ENCODE measurements at places on chromosomes 1 and 21.
A peak's percentile ranks its signal among the peaks of the same experiment; 100 is the strongest.

DNA sequence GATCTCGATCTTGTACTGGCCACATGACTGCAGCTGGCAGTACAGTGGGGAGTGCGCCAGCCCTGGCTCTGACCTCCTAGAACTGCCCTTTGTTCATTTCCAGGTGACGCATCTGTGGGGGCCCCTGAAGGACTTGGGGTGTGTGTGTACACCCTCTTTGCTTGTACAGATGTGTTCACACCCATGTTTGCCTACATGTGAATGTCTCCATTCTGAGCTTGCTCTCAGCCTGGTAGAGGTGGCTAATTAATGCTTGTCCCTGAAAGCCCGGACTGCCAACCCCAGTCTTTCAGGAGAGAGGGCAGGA lies 19.8 kb downstream of the TNFRSF1B start:
- no peak for DNase-seq

GRCh38 chr1:3505161-3505560 lies 50.7 kb downstream of the ARHGEF16 start:
- no peak for DNase-seq

DNA sequence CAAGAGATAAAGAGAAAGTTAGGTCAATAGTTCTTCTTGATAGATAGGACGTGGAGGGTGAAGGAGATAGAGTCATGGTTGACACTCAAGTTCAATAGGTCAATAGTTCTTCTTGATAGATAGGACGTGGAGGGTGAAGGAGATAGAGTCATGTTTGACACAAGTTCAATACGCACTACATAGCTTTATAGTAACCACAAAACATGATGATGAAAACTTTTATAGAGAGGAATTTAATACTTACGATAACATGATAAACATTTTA lies 5.8 kb upstream of the DDX59 start:
- no peak for DNase-seq

DNA sequence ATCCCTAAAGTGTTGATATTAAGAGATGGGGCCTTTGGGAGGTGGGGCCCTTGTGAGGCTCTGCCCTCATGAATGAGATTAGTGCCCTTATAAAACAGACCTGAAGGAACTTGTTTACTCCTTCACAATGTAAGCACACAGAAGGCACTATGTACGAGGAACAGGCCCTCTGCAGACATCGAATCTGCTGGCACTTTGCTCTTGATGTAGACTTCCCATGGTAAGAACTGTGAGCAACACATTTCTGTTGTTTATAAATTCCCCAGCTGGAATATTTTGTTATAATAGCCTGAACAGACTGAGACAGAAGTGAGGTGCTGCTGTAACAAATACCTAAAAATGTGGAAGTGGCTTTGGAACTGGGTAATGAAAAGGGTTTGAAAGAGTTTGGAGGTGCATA lies 193.2 kb downstream of the TGFB2 start:
- DNase-seq = no peak

GRCh38 chr21:18147678-18148077 lies 97.0 kb upstream of the CHODL start:
- DNase-seq = no peak

GRCh38 chr21:39851002-39851618 lies 16.1 kb upstream of the PCP4 start:
- DNase-seq = no peak

GRCh38 chr1:178692564-178693327 lies 32.3 kb upstream of the RALGPS2 start:
- DNase-seq = no peak

DNA sequence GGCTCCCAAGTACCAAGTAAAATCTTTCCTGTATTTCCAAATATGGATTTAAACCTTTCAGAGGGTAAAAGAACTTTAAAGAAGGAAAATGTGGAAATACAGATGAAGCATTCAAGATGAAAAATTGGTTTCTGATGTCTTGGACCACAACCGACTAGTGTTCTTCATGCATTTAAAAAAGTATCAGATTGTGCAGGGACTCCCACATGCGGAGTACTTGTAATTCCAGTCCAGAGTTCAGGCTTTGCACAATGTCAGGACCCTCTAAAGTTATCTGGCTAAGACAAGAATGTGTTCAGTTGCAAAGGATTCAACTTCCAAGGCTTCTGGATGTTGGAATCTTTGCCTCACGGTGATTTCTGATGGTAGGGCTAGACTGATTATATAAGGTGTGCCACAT lies 66.7 kb downstream of the RGL1 start:
- no peak for DNase-seq

GRCh38 chr21:28439251-28439650 lies 553.4 kb downstream of the LTN1 start:
- no peak for DNase-seq

DNA sequence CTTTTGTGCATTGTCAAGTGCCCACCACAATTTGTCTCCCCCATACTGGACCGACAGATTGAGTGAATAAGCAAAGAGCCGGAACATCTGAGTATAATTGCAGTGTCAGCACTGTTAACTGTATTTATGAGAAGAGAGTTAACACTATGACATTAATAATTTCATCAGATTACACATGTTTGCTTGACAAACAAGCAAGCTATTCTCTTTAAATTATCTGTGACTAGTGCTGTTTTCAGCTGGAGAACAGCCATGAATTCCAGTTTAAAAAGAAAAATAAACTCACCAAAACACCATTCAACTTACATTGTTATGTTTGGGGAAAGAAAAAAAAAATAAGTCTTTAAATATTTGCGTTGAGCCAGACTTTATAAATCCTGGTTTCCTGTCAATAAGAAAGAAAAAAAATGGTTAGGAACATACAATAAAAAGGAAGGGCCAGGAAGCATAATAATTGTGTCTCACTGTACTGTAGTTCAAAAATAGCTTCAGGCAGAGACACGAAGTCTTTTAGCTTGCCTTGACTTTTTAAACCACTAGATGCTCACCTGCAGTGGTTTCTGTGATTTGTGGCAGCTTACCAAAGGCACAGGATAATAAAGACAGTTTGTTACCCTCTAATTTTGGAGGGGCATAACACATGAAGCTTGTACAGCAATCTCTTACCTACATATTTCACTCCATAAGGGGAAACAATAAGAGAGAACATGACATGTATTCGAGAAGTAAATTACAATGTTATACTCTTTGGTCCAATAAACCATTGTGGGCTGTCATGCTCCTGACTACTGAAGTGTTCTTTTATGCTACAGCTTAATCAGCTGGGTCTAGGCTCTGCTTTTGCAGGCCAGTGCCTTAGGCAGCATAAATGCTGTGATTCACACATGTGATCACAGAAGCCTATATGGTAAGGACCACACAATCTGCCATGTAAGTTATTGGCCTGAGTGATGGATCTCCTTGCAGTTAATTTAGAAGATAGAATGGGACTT lies 302.0 kb upstream of the ADGRL2 start:
- peak; percentile 47 for DNase-seq

GRCh38 chr1:107533436-107533835 lies 392.6 kb downstream of the NTNG1 start:
- DNase-seq = no peak

DNA sequence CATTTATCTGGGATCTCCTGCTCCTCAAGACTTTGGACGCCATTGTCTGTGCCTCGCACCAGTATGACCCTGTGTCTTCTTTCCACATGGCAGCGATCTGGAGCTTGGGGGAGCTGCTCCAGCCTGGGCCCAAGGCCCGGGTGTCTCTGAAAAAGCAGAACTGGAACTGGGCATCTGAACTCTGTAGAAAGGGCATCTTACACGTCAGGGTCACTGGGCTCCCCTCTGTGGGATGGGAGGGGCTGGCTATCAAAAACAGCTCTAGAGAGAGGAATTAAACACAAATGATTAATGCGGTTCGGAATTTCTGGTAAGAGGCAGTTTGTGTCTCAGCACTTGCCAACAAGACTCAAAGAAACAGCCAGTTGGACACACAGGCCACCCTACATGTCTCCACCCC lies 16.1 kb downstream of the FCRL1 start:
- DNase-seq = no peak

GRCh38 chr21:33443194-33443593 lies 36.6 kb downstream of the TMEM50B start:
- DNase-seq = no peak

- DNase-seq = no peak
These were observed 21.8 kb downstream of the POFUT2 start for GRCh38 chr21:45265721-45266517.

GRCh38 chr1:2952371-2952770 lies 68.9 kb upstream of the ACTRT2 start:
- DNase-seq = no peak

GRCh38 chr1:212291505-212292134 lies 6.4 kb downstream of the PPP2R5A start:
- peak; percentile 80 for DNase-seq

DNA sequence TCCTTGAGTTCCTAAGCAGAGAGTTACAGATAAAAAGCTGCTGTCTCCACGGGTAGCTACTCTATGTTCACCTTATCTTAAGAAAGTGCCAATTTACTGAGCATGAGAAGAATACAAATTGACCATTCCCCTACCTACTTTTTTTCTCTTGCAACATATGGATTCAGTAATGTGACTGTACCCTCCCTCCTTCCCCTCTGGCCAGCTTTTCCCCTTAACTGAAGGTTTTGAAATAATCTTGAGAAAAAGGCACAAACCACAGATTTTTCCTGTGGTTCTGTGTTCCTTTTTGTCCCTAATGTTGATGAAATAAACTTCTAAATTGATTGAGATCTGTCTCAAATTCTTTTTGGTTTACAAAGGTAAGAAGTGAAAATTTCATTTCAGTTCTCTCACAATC lies 2.6 kb upstream of the CD2 start:
- DNase-seq = no peak

DNA sequence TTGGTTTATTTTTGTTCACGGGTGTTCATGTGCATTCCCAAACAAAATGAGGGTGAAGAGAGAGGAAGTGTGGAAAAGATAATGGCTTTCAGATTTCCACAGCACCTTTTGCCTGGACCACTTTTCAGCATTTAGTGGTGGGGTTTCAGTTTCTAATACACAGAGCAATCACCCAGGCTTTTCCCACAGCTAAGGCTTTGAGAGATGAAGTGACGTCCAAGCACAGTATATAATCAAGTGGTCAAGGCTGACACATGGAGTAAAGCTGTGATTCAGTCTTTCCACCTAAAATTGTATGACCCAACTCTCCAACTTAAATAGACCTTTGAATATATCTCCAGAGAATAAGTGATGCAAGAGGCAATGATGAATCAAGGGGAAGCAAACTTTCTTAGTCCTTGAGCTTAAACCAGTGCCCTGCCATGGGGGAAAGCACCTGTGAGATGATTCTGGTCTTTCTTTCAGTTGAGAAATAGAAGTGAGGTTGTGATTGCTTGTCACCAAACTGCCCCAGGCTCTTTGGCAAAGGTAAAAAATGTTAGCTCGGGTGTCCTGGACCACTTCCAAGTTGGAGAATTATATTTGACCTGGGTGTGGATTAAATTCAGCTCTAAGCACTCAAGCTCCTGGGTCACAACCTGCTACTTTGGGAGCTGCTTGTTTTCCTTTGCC lies 2.4 kb upstream of the PIK3R3 start:
- DNase-seq = peak; percentile 44

DNA sequence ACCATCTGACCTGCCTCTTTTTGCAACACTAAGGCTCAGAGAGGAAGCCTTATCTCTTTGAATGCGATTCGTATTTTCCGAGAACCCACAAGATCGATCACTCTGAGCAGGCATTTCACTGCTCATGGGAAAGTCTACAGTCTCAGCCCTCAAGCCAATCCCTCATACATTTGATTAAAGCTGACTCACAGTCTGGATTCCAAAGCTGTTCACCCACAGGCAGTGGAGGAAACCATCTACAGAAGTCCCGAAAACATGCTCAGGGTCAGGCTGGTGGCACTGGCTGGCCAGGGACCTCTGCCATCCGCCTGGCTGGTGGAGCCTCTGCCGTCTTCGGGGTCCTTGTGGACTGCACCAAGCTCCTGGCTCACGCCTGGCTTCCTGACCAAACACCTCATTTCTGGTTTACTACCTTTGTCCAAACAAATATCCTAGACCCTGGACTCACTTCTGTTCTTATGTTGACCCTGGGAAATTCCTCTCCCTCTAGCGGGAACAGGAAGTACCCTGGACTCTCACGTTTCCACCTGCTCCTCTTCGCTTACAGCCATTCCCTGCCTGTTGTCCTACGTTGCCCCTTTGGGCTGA lies 650.0 kb downstream of the SMYD3 start:
- no peak for DNase-seq

GRCh38 chr1:87094238-87094637 lies 179.8 kb downstream of the HS2ST1 start:
- no peak for DNase-seq

- DNase-seq = no peak
These were observed 490.1 kb upstream of the LRRC7 start for GRCh38 chr1:69077633-69078032.

GRCh38 chr1:175000697-175001187 lies 995 bp downstream of the CACYBP start:
- DNase-seq = no peak

- no peak for DNase-seq
These were observed 18.7 kb upstream of the SYT2 start for GRCh38 chr1:202728951-202729350.

- no peak for DNase-seq
These were observed 150.4 kb downstream of the OMA1 start for GRCh38 chr1:58396150-58396549.

- no peak for DNase-seq
These were observed 49.0 kb downstream of the SIM2 start for GRCh38 chr21:36747815-36748383.

DNA sequence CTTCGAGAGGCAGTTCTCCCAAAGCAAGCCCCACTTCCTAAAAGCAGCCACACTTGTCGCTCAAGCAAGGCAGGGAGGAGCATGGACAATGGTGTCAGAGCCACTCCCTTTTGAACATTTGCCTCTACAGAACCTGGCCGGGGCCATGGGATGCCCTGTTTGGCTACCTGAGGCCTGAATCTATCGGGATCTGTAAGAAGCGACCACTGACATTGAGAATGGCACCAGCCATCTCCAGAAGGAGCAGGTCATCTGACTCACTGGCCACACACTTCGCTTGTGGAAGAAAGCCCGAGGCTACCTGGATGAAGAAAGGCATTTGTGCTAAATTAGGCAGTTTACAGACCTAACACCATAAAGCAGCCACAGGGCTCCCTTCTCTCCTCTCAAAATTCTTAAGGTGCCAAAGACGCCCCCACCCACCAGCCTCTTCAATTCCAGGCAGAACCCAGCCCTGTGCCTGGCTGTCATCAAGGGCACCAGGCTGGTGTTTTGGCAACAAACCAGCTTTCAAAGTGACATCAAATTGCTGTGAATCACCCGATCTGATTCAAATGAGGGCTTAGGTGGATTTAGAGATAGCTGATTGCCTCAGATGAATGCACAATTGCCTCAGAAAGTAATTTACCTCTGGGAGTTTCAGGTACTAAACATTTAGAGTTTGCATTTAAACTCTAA lies 104.8 kb downstream of the ETS2 start:
- peak; percentile 39 for DNase-seq

DNA sequence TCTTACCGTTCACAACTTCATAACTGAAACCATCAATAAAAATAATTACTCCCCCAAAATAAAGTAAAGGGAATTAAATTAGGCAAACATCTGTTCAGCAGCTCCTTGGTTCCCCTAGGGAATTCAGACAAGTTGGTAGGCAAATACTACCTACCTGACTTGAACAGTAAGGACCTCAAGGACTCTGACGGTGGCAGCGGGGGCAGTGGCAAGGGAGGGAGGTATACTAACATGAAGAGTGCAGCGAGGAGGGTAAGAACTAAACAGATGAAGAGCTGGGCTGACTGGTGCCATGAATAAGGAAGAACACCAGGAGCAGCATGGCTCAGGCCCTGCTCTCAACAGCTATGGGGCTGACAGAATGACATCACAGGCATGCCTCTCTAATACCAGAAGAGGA lies 33.1 kb downstream of the MTOR start:
- peak; percentile 46 for DNase-seq

- DNase-seq = no peak
These were observed 254.2 kb downstream of the PAPPA2 start for GRCh38 chr1:176717066-176717750.
